ENCODE measurements at places on chromosomes 1 and 21.

DNA sequence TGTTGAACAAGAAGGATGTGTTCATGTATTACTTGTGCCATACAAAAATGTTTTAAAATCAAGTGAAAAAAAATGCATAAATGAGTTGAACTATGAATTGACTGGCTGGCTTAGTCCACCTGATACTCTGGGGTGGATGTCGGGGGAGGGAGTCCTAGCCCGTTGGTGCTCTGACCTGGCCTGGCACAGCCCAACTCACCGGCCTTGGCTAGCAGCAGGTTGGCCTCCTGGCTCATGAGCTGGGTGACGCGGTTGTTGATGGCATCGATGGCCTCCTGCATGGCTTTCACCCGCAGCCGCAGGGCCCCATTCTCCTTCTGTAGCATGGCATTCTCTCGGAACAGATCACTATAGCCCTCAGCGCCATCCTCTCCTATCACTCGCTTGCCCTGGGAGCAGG is 21.6 kb downstream of the KIF21B start:
- DNase-seq = no peak

DNA sequence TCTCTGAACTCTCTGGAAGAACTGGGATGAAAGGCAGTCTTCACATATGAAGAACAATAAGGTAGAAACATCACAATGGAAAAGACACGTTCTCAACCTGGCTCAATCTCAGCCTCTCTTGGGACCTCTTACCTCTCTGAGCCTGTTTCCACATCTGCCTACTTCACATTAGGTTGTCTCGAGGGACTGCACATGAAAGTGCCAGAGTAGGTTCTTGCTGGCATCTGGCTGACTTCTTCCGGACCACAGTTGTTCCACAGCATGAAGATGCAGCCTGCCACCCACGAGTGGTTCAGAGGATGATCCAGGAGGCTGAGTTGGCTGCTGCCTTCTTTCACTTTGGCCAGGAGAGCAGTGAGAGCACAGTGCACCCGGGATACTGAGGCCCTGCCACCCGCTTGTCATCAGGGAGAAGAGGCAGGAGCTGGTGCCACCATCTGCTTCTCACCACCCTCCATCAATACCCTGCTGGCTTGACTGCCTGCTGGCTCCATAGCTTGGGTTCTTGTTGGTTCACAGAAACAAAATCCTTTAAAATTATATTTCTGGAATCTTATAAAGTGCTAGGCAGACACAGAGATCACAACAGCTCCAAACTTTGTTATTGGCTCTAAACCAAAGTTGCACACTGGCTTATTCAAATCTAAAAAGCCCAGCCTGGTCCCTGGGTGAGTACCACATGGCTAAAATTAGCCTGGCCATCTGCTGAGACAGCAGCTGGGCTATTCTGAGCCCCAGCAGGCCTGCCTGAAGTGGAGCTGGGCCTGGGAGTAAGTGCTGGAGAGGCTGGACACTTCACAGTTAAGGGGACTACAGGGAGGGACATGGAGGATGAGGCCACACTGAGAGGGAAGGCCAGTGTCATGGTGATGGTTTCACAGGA is 46.9 kb upstream of the LIN9 start:
- DNase-seq = peak; percentile 74

GRCh38 chr1:30672661-30673060 is 50.7 kb downstream of the MATN1 start:
- no peak for DNase-seq

- no peak for DNase-seq
Observed at GRCh38 chr1:217251121-217251520, 379.8 kb downstream of the GPATCH2 start.

DNA sequence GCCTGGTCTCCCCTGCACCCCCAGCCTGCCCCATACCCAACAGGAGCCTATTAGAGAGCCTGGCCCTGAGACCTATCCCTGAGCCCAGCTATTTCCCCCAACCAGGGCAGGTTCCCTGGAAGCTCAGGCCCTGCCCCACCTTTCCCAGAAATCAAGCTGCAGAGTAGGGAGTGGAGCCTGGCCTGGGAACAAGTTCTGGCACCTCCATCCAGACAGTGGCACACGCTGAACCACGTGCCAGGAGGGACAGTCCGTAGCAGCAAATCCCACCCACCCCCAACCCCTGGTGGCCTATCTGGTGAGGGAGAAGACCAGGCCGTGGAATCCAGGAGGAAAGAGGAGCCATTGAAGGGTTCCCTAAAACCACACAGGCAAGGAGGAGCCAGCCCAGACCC is 22.6 kb downstream of the TNNT2 start:
- no peak for DNase-seq

- no peak for DNase-seq
Observed at GRCh38 chr1:160068225-160068624, 1.7 kb downstream of the KCNJ10 start.

GRCh38 chr1:222890716-222891115 is 75.9 kb downstream of the DISP1 start:
- DNase-seq = no peak

DNA sequence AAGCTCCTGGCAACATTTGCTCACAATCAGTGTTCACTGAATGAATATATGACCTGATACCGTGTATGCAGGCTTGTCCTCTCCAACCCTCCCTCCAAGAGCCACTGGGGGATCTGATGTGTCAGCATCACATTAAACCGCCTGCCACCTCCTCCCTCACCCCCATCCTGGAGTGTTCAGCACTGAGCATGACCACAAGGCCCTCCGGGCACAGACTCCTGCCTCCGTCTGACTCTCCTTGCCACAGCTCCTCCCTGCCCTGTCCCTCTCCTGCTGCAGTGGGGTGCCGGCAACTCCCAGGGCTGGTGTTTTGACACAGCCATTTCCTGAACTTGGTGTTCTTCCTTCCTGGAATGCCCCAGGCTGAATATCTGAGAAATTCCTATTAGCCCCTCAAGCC is 136.7 kb downstream of the FCRL5 start:
- peak; percentile 59 for DNase-seq

GRCh38 chr1:187157115-187157514 is 328.4 kb downstream of the PLA2G4A start:
- DNase-seq = no peak

DNA sequence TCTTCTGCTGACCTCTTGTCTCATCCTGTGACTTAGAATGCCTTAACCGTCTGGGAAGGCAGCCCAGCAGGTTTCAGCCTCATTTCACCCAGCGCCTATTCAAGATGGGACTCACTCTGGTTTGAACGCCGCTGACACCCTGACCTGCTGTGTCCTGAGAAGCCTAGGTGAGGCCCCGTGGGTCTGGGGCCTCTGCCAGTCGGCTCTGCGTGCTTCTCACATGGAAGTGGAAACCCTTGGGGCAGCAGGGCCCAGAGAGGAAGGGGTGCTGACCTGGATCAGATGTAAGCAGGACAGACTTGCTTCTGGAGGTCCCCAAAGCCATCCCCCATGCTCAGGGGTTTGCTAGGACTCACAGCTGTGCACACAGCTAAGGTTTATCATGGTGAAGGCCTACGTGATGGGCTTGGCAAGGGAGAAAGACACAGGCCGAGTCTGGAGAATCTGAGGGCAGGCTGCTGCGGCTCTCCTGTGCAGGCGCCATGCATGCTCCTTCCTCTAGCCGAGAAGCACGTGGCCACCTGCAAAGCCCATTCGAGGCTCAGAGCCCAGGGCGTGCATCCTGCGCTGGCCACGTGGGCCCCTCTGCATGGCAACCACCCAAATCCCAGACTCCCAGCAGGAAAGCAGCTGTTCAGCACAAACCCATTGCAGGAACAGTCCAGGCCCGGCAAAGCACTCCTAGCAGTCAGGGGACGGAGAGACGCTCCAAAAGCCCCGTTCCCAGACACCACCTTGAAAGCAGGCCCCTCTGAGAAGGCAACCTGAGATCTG is 3.8 kb downstream of the TRPM2 start:
- no peak for DNase-seq

DNA sequence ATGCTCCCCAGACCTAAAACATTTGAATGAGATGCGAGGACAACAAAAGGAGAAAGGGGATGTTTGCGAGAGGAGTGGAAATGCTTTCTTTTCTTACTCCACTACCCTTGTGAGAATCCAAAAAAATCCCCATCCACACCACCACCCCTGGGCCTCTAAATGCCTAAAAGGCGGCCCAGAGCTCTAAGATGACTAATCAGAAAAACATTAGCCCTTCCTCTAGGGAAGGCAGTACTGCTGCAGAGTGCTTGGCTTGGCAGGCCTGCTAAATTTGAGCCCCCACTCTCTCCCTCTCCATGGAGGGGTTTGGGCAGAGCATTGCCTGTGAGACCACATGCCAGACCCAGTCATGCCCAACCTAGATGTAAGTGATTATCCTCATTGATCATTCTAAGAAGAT is 347.9 kb downstream of the USH2A start:
- no peak for DNase-seq

GRCh38 chr1:32759997-32760623 is 57.0 kb downstream of the YARS1 start:
- no peak for DNase-seq

- DNase-seq = no peak
Observed at GRCh38 chr1:239757716-239758115, 334.0 kb upstream of the FMN2 start.

GRCh38 chr1:229572286-229572685 is 13.8 kb upstream of the ABCB10 start:
- peak; percentile 86 for DNase-seq

DNA sequence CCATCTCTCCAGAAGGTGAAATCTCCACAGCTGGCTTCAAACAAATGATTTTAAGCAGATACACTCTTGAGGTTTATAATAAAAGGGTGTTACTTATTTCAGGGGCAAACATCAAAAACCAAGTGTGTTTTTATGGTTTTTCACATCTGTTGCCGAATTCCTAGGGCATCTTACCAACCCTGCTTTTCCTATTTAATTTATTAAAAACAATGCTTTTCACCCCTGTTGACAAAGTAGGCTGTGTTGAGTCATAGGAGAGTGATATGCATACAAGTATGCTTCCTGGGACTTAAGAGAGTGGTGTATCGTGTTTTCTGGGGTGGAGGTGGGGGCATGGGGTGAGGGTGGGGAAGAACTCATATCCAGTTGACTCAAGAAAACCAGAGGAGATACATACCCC is 29.3 kb upstream of the IL20 start:
- no peak for DNase-seq

GRCh38 chr1:48627486-48627885 is 149.2 kb downstream of the BEND5 start:
- no peak for DNase-seq

GRCh38 chr1:200323856-200324400 is 85.9 kb downstream of the ZNF281 start:
- DNase-seq = no peak

DNA sequence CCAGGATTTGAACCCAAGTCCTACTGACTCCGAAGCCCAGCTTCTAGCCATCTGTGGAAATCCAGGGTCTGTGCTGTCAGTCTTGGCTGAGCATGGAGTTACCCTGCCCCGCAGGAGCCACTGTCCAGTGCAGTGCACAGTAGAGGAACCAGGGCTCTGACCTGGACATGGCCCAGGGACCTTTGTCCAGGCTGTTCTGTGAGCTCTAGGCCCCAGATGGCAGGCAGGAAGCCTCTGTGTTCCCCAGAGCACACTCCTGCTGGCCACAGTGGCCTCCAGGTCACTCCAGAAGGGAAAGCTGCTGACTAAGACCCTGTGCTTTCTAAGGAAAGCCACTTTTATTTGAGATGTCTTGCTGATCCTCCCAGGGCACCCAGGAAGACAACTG is 13.8 kb downstream of the S100A7A start:
- DNase-seq = no peak

DNA sequence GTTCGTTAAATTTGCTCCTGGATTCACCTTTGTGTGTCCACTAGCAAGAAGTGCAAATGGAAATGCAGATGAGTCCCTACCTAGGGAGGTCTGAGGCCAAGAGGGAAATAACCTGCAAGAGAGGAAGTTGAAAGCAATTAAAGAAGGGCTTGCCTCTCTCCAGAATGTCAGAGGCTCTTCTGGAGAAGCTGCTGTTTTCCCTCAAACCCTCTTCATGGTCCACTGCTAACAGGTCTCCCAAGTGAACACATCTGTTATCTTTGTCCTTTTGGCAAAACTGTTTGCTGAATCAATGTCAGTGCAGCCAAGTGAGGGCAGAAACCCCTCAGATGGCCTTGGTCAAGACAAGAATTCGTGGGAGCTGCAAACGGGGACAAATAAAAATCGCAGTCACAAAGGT is 177.3 kb upstream of the PLXNA2 start:
- DNase-seq = no peak

Measured in RPMI8226 (cell line).